Cardiac muscle cell (in vitro differentiated cells and primary cell): ENCODE measurements at places on chromosomes 7 and 10. TPM values are rescaled to one million over a fixed set of nuclear protein-coding genes. Genes with fewer than 3 reads are reported as not detected.

The FGF8 gene
- total RNA-seq = 5.7 and 12.8 TPM in 2 replicates

GRCh38 chr7:80771523-80771922 is 133.1 kb downstream of the CD36 start:
- H3K27me3 ChIP-seq = no peaks in the 10 kb centered on the region
- no peaks in the 10 kb centered on the region for H3K36me3 ChIP-seq
- DNase-seq = no peak
- no peak overlapping the region for H3K27ac ChIP-seq
- peaks cover 46% of the 10 kb centered on the region for H3K4me1 ChIP-seq
- no peak overlapping the region for H3K4me3 ChIP-seq

DNA sequence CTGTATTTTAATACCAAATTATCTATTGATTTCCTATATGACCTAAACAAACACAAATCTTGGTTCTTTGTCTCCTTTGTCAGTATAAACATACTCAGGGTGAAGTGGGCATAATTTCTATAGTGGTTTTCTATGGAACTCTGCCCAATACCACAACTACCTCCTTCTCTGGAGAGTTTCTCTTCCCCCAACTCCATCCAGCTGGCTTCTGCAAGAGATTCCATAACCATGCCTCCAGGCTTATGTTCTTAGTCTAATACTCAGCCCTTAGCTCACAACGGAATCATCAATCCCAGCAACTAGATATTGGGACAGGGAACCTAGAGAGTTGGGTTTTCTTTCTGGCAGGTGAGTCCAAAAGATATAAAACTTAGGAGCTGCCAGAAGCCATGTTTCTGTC is 127.3 kb downstream of the TRIL start:
- no peaks in the 10 kb centered on the region for H3K4me1 ChIP-seq
- DNase-seq = no peak
- H3K4me3 ChIP-seq = no peak overlapping the region
- H3K27me3 ChIP-seq = no peaks in the 10 kb centered on the region
- H3K36me3 ChIP-seq = no peaks in the 10 kb centered on the region
- H3K27ac ChIP-seq = no peak overlapping the region

- DNase-seq = no peak
- H3K4me3 ChIP-seq = no peak overlapping the region
- H3K27me3 ChIP-seq = no peaks in the 10 kb centered on the region
- no peaks in the 10 kb centered on the region for H3K4me1 ChIP-seq
- no peak overlapping the region for H3K27ac ChIP-seq
- H3K36me3 ChIP-seq = no peaks in the 10 kb centered on the region
Measured at GRCh38 chr7:95316588-95316987, 7.7 kb downstream of the PON1 start.

DNA sequence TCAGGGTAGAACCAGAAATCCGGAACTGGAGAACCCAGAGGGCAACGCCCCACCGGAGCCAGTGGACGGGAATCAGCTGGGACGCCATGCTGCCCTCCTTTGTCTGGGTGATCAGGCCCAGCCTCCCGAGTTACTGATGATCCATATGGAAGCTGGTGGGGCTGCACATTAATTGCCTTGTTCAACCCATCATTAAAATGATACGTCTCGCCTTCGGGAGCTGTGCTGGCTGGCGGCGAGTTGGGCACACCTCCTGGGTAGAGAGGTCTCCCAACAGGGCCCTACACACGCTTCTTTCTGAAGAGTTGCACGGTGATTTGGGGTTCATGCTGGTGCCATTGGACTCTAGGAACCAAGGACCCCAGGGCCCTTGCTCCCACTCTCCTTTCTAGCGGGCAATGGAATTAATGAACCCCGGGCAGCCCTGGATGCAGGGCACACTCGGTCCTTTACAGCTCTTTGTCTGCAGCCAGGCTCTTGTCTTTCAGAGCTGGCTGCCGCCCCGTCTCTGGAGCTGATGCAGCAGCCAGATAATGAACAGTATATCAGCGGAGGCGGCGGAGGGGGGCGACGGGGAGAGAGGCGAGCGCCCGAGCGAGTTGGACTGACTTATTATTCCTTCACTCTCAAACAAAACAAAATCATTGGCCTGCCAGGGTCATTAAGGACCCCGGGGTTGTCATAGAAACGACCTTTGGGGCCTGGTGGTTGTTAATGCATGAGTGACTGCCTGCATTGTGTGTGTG is 412.2 kb upstream of the ZMIZ1 start:
- peak overlapping the region; percentile 50 for H3K27ac ChIP-seq
- no peaks in the 10 kb centered on the region for H3K27me3 ChIP-seq
- H3K4me1 ChIP-seq = peaks cover 13% of the 10 kb centered on the region
- no peaks in the 10 kb centered on the region for H3K36me3 ChIP-seq
- DNase-seq = peak; percentile 35

DNA sequence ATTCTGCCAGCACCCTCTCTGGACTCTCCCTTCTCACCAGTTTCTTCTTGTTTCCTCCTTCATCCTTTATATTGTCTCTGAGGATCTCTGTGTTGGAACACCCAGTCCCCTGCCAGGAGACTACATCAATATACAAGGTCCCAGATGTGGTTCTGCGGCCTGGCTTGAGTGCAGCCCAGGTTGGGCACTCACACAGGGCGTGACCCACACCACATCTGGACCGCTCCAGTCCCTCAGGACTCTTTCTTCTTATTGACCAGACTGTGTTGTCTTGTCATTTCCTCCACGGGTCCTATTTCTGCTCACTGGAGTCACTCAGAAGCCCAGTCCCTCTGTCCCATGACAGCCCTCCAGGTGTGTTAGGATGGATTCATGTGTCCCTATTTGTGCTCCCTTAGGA is 26.0 kb downstream of the NKX2-3 start:
- no peaks in the 10 kb centered on the region for H3K36me3 ChIP-seq
- no peak for DNase-seq
- peaks cover 4% of the 10 kb centered on the region for H3K27me3 ChIP-seq
- H3K27ac ChIP-seq = no peak overlapping the region

The ADAM22 gene
- total RNA-seq = 4.1 and 5.8 TPM in 2 replicates

The GPR37 gene
- total RNA-seq = 8.6 and 17.1 TPM in 2 replicates

- no peaks in the 10 kb centered on the region for H3K4me1 ChIP-seq
- H3K4me3 ChIP-seq = no peak overlapping the region
- no peaks in the 10 kb centered on the region for H3K36me3 ChIP-seq
- no peaks in the 10 kb centered on the region for H3K27me3 ChIP-seq
- H3K27ac ChIP-seq = no peak overlapping the region
Measured at GRCh38 chr10:59977486-59977885, 71.1 kb upstream of the CCDC6 start.

GRCh38 chr7:44531421-44532380 is 9.4 kb downstream of the NPC1L1 start:
- no peak overlapping the region for H3K4me3 ChIP-seq
- H3K27me3 ChIP-seq = no peaks in the 10 kb centered on the region
- no peaks in the 10 kb centered on the region for H3K4me1 ChIP-seq

DNA sequence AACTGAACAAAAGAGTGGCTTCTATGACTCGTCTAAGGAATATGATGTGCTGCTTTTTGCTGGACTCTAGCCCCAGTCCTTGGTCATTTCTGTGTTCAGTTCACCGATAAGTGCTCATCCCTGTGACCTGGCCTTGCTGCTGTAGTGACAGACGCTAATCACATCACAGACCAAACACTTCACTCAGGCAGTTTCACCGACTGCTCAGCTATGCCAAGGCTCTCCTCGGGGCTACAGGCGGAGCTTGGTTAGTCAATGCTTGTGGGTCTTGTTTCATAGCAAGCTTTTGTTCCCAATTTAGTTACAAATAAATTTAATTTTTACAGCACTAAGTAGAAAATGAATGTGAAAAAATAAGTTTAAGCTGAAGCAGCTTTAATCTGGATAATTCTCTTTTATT is 190.8 kb upstream of the PRKCQ start:
- no peak overlapping the region for H3K4me3 ChIP-seq
- H3K27ac ChIP-seq = no peak overlapping the region
- peaks cover 12% of the 10 kb centered on the region for H3K4me1 ChIP-seq
- peaks cover 3% of the 10 kb centered on the region for H3K27me3 ChIP-seq

The PLEKHS1 gene
- total RNA-seq = not detected in 2 replicates

The ADAM8 gene
- total RNA-seq = 2.8 and 6.9 TPM in 2 replicates

DNA sequence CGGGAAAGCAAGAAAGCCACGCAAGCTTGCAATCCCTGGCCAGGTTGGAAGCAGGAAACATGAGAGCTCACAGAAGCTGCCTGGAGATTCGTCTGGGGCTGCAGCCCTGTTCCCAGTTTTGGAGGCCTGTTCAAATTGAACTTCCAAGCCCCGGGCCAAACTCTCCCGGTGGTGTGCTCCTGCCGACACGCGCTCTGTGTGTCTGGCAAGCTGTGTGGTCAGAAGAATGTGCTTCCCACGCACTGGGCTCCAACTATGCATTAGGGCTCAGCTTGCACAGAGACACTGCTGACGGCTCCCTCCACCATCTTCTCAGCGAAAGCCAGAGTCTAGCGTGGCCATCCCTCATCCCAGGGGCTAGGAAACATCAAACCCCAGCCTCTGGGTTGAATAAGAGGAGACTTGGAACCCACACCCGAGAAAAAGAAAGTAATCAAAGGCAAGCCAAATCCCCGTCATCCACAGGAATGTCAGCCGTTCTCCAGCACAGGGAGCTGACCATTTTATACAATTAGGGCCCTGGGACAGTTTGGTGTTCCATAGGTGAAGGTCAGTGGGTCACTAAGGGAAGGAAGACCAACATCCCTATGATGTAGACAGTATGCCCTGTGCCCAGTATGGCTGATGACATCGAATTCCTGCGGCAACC is 107.2 kb downstream of the FGFR2 start:
- H3K4me1 ChIP-seq = peaks cover 5% of the 10 kb centered on the region
- DNase-seq = peak; percentile 66
- no peak overlapping the region for H3K27ac ChIP-seq
- peaks cover 3% of the 10 kb centered on the region for H3K36me3 ChIP-seq
- H3K4me3 ChIP-seq = no peak overlapping the region

GRCh38 chr7:46011059-46011458 is 90.0 kb upstream of the IGFBP3 start:
- no peaks in the 10 kb centered on the region for H3K27me3 ChIP-seq
- no peaks in the 10 kb centered on the region for H3K36me3 ChIP-seq
- H3K4me3 ChIP-seq = no peak overlapping the region
- H3K27ac ChIP-seq = no peak overlapping the region
- DNase-seq = no peak
- peaks cover 30% of the 10 kb centered on the region for H3K4me1 ChIP-seq

- H3K4me1 ChIP-seq = peaks cover 18% of the 10 kb centered on the region
- no peak overlapping the region for H3K27ac ChIP-seq
- H3K4me3 ChIP-seq = no peak overlapping the region
- DNase-seq = no peak
Measured at GRCh38 chr10:119346095-119346832, 138.9 kb downstream of the GRK5 start.
